WTC11 (cell line): ENCODE measurements at places on chromosomes 3 and 15. TPM values are rescaled to one million over a fixed set of nuclear protein-coding genes. Genes with fewer than 3 reads are reported as not detected.

The AGTR1 gene
- 0.13 to 0.25 TPM in 2 of 3 replicates, not detected in the other for total RNA-seq

The CPA3 gene
- total RNA-seq, result not detected in 3 replicates

The PLSCR5 gene
- total RNA-seq, result not detected in 3 replicates

The LRRC15 gene
- 0.07 to 0.11 TPM (median 0.11 TPM) in 3 replicates for total RNA-seq

The FETUB gene
- not detected in 3 replicates for total RNA-seq

The GP9 gene
- not detected in 3 replicates for total RNA-seq
